Gastrocnemius medialis (tissue), 4 donors: ENCODE measurements at places on chromosomes 1 and 21. TPM values are rescaled to one million over a fixed set of nuclear protein-coding genes. Genes with fewer than 3 reads are reported as not detected.

- no peak for DNase-seq
Observed at GRCh38 chr1:161364332-161364731, 3.3 kb downstream of the CFAP126 start.

SPRR4 gene
- total RNA-seq, result not detected

DNA sequence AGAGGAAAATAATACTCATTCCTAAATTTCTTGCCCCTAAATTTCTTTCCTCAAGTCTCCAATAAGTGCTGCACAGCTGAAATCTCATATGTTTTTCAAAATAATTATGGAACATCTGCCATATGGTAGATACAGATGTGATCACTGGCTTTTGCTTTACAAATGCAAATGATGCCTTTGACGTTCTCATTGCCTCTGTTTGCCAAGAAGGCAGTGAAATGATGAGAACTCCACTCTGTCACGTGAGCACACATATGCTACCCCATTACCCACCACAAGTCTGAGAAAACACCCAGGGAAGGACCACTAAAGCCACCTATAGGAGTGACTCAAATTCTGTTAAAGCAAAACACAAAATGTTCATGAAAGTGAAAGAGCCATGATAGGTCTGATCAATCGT lies 43.9 kb downstream of the DSCAM start:
- DNase-seq, result no peak

GRCh38 chr1:10670190-10670589 lies 126.3 kb downstream of the CASZ1 start:
- DNase-seq, result no peak

GRCh38 chr1:24309762-24310485 lies 9.2 kb upstream of the GRHL3 start:
- DNase-seq, result no peak

C1QC gene
- total RNA-seq, result 12.9 TPM

LYPLA2 gene
- total RNA-seq, result 37.5 TPM

GRCh38 chr1:183089025-183089639 lies 65.9 kb downstream of the LAMC1 start:
- no peak for DNase-seq

APOBEC4 gene
- not detected for total RNA-seq

DNA sequence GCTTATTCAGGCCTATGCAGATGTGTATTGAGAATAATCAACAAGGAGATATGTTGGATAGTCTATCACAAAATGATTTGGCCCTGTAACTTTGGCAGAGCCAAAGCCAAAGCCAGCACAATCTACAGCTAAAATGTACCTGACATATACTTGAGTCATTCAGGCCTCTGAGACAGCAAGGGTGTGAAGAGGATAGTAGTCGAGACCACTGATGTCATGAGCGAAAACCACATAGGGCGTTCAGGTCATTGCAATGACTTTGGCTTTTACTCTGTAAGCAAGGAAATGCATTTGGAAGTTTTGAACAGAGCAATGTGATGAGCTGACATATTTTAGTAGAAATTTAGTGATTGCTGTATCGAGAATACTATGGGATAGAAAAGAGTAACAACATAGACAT lies 579.6 kb downstream of the AMY1C start:
- DNase-seq, result no peak
